ENCODE measurements at places on chromosomes 6 and 20.

GRCh38 chr6:142907544-142907943, 37.4 kb downstream of the HIVEP2 start:
- DNase-seq = no peak

GRCh38 chr6:47780510-47781356, 1.1 kb upstream of the OPN5 start:
- DNase-seq = peak; percentile 77

GRCh38 chr20:57330998-57331397, 1.4 kb downstream of the SPO11 start:
- DNase-seq = no peak

DNA sequence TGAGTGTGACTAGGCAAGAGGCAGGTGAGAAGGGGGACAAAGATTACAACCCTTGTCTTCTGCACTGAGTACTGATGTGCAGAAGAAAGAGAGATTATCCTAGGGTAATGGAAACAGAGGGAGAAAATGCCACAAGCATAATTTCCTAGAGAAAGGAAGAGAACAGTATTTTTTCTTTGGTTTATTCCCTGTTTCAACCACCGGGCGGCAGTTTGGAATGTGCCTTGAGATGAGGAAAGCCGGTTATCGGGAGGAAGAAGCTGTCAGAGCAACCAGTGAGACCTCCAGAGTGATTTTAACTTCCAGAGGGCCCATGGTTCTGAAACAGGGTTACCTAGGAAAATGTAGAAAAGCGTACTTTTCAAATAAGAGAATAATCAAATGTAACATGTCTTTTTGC, 121.4 kb downstream of the REV3L start:
- peak; percentile 6 for DNase-seq

DNA sequence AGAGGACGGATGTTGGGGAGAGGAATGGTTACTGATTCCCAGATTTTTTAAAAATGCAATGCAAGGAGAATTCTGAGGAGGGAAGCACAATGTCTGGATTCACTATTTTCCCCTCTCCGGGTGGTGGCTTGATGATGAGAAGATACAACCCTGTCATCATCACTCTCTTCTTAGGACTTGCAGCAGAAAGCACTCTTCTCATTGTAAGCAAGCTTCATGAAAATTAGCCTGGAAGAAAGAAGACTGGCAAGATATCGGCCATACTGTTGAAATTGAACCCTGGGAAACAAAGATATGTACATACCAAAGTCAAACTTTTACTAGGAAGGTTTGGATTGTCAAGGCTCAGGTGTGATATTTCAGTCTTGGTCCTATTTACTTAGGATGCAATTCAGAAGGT, 195.7 kb downstream of the EDN1 start:
- no peak for DNase-seq

DNA sequence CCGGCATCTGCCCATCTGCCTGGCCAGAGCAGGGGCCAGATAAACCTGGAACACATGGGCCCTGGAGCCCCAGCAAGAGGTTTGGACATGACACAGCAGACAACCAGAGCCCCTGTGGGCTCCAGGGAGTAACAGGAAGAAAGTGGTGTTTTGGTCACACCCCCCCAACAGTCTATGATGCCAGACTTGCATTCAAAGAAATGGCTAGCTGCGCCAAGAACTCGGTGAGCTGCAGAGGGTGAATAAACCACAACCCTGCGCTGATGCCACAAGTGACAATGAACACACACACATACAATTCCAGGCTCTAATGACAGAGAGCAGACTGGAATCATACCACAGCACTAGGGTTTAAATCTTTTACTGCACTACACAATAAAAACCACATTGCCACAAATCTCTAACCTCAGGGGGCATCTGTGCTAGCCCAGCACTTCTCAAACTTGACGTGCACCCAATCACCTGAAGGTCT, 34.0 kb downstream of the TRERF1 start:
- DNase-seq = no peak

DNA sequence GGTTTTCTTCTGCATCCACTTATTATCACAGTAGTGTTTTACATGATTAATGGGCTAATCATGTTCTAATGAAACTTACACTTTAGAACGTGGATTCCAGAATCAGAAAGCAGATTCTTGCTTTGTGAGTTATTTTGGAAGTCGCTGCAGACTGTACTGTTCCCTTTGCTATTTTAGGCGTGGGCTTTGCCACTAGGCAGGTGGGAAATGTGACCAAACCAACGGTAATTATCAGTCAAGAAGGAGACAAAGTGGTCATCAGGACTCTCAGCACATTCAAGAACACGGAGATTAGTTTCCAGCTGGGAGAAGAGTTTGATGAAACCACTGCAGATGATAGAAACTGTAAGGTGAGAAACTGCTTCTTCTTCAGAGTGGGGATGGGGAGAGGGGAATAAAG, 598 bp downstream of the FABP7 start:
- DNase-seq = no peak

GRCh38 chr20:43749734-43750294, 23.0 kb upstream of the GTSF1L start:
- peak; percentile 69 for DNase-seq

DNA sequence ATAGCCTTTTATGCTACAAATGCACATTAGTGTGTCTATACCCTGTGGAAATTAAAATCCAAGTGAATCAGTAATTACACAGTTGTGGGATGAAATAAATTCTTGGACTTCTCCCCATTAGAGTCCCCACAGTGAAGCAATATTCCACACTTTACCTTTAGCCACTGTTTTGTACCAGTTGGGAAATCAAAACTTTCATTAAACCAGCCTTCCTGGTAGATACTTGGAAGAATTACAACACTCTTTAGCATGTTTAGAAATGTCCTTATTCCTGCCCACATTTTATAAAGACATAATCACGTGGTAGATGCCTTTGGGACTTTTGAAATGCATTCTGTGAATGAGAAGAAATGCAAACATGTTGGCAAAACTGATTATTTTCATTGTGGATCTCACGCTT, 49.0 kb upstream of the ANKEF1 start:
- no peak for DNase-seq

GRCh38 chr6:36947570-36948351, 6.8 kb upstream of the PI16 start:
- DNase-seq = no peak

DNA sequence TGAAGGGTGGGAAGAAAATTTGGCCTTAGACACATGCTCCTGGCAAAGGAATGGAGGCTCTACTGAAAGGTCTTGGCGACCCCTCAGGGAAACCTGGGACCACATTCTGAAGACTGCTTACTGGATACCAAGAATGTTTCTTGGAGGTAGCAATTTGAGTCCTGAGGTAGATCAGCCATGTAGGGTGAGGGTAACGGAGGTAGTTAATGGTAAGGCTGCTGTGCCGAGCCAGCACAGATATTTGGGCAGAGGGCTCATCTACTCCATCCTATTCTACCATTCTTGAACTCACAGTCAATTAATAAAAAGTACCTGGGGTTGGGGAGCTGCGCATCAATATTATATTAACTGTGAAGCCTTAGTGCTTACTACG, 401 bp upstream of the PHF3 start:
- DNase-seq = no peak
